ENCODE measurements at places on chromosomes 16 and 17.

GRCh38 chr16:13098536-13098935, 197.1 kb downstream of the SHISA9 start:
- no peak for DNase-seq

DNA sequence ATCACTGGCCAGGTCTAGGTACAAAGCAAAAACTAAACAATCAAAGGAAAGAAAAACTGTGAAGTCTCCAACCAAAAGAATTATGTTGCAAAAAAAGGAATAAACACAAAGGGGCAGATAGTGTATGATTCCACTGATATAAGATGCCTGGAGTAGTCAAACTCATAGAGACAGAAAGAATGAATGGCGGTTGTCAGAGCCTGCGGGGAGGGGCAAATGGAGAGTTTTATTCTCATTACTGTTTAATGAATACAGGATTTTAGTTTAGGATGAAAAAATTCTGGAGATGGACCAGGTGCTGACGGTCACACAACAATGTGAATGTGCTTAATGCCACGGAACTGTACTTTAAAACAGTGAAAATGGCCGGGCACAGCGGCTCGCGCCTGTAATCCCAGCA, 20.7 kb downstream of the STAT5B start:
- DNase-seq: no peak

DNA sequence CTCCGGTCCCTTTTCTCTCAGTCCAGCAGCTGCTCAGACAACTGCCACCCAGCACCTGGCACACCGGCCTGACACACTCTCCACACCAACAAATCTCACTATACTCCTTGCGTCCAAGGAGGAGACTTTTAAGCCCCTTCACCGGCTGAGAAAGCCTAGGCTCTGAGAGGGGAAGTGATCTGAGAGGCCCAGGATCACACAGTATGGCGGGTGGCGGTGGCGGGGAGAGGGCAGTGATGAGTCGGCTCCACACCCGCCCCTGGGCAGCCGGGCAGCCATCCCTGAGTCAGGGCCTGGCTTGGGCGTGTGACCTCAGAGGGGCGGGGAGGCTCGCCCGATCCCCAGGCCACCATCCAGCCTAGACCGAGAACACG, 569 bp downstream of the FLII start:
- peak; percentile 75 for DNase-seq

- no peak for DNase-seq
These were observed 1014.7 kb upstream of the RBFOX1 start for GRCh38 chr16:6317934-6318333.

- peak; percentile 13 for DNase-seq
These were observed 90.8 kb downstream of the TBC1D16 start for GRCh38 chr17:79944821-79945391.

DNA sequence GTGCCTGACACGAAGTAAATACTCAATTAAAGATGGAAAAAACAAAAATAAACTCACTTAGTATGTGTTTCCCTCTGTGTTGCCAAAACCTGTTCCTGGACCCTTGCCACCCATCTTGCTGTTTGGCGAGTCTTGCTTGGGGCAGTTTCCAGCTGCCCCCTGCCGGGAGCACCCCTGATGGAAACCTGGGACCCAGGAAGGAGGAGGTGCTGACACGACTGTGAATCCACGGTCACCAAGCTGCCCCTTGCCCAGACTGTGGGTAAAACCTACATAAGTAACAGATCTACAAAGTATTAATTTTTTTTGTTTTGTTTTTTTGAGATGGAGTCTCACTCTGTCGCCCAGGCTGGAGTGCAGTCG, 50.1 kb upstream of the SIAH1 start:
- no peak for DNase-seq

GRCh38 chr17:50472286-50472685, 3.6 kb upstream of the CHAD start:
- no peak for DNase-seq

- peak; percentile 88 for DNase-seq
These were observed 20.4 kb upstream of the WDR45B start for GRCh38 chr17:82668631-82669099.

DNA sequence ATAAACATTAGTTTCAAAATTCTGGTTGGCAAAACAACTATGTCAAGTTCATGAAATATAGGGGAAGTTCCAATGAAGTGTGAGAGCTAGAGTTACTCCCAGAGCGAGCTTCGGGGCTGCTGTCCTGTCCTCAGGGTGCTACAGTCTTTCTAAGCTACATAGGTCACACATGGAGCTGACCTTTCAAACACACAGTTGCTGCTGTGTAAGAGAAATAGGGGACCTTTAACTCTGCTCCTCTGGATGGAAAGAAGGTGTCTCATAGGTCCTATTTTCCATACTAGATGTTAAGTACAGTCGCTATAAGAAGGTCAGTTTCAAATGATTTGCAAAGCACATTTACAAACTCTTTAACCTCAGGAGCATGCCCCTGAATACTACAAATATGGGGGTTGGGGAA, 6.3 kb upstream of the AHSP start:
- DNase-seq: no peak

- no peak for DNase-seq
These were observed 13.8 kb upstream of the SP6 start for GRCh38 chr17:47864791-47865216.

Measured in stomach (tissue), 19 donors.